ENCODE measurements at places on chromosomes 7 and 10.

DNA sequence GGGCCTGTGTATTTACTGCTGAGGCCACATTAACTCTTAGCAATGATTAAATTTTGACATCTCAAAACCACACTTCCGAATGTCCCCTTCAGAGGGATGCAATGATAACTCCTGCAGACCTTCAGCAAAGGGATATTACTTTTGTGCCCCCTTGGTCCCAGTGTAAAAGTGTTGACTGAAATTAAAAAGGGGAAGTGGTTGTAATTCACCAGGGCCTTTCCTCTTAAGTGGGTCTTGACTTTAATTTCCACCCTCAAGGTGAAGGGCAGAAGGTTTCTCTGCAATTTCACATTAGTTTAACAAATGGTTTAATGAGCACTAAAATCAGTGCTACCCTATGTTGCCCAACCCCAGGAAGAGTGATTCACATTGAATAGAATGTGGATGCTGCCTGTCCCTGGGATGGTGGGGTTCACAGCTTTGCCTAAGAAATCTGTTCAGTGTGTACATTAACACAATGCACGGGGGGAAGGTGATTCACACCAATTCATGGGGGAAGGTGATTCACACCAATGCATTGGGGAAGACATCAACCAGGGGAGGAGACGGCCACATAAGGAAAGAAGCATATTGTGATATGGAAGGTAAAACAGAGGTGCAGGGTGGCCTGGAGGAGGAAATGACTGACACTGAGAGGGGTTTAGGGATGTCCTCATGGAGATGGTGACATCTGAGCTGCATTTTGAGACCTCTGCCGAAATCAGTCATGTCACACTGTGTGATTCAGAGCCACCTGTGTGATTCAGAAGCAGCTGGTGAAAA lies 19.4 kb upstream of the TNS3 start:
- no peak for DNase-seq

DNA sequence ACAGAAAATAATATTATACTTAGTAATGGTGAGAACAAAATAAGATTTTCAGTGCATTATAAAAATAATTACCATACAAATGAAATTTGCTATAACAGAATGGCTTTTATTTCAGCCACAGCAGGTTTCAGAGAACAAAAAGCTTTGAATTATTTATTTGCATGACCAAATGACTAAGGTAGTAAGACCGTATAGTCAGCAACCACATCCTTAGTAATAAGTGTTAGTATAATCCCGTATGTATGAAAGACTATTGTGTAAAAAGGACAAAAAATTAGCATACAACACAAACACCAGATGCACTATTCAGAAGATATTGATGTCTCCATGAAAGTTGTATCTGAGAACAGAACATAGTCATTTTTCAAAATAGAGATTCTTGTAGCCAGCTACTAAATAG lies 12.2 kb downstream of the PDZD8 start:
- no peak for DNase-seq

- peak; percentile 51 for DNase-seq
Observed at GRCh38 chr10:72292223-72292691, 18.5 kb downstream of the DDIT4 start.

DNA sequence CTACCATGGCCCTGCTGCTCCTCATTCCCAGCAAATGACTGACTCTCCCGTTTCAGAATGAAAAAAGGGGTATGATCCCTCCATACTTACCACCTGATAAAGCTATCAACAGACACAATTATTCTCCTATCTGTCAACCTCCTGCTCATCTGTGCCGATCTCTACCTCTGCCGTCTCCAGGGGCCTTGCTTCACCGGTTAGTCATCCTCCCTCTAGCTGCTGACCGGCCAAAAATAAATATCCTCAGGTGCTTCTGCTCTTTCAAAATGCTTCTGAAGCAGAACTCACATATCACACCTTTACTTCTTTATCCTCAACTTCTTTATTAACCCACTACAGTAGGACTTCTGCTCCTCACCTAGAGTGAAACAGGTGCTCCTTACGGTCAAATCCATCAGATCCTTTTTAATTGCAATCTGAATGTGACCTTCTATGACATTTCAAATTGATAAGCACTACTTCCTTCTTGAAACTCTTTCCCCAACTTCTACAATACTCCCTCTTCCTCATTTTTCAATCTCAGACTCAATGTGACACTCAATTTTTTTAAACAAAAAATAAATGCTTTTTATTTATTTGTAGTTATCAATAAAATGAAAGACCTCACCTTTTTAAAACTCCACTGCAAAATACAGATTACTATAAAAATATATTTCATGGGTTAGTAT lies 63.2 kb downstream of the LMBR1 start:
- no peak for DNase-seq

- DNase-seq, result no peak
Observed at GRCh38 chr10:99976886-99977665, 32.7 kb downstream of the DNMBP start.

All from CD4-positive, alpha-beta T cell treated with Interleukin-6 for 4 hours (primary cell).